GM23338 (cell line): ENCODE measurements at places on chromosomes 5 and 9. TPM values are rescaled to one million over a fixed set of nuclear protein-coding genes. Genes with fewer than 3 reads are reported as not detected.

The IFNE gene
- total RNA-seq: 0.21 and 0.35 TPM in 2 replicates

The ACOT12 gene
- 1.4 TPM in 1 of 2 replicates, not detected in the other for total RNA-seq

The ZDHHC11 gene
- total RNA-seq: 21.8 and 29.1 TPM in 2 replicates

The SMC5 gene
- 25.5 and 29.0 TPM in 2 replicates for total RNA-seq

The NADK2 gene
- 11.8 and 16.0 TPM in 2 replicates for total RNA-seq

DNA sequence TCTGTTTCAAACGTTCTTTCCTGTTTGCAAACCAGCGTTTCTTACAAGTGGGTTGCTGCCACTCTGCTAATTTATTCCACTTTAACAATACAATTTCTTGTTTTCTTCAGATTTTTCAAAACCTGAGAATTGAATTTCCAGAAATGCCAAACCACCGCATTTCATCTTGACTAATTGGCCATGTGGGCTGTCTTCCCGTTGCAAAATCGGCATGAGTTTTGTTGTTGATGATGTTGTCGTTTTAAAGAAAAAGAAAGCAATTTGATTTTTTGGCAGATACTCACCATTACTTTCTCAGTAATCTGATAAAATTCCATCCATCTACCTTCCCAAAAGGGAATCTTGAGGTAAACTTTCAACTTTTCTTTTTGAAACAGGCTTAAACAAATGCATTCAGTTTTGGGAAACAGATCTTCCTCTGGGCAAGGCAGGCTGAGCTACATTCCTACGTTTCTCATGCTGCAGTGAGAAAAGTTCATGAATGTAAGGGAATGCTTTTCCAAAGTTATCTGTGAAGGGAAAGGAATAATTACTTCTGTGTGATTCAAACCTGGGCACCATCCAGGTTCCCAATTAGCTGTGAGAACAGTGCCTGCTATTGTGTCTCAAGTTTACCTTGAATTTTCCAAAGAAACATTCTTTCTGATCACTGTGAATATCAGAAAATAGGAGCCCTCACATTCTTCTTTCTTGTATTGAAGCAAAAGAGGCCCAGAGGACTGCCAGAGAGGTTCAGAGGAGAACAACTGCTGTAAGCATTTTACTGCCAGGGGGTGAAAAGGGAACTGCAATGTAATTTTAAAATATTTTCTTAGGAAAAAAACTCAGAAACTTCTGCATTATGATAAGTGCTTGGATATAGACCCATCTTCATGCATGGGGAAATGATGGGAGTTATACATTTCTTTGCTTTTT, 100.7 kb upstream of the TUT7 start:
- DNase-seq: no peak

DNA sequence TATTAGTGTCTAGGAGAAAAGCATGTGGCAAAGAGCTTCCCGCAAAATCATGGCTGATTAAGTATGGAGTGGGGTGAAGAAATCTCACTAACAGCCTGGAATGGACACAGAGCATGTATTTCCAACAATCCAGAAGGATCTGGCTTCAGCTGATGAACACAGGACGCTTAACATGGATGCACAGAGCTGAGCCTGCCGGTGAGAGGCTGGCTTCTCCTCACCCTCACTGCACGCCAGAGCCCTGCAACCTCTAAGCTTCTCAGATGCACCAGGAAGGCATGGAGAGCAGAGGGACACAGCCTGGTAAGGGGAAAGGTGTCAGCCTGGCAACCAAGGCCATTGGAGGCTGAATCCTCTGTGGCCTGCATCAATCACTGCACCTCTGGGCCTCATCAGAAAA, 298.5 kb downstream of the TRIM32 start:
- DNase-seq: no peak

GRCh38 chr5:129767927-129768380, 20.1 kb downstream of the MINAR2 start:
- peak; percentile 94 for DNase-seq

GRCh38 chr5:88792144-88792840, 90.7 kb downstream of the MEF2C start:
- DNase-seq: no peak

DNA sequence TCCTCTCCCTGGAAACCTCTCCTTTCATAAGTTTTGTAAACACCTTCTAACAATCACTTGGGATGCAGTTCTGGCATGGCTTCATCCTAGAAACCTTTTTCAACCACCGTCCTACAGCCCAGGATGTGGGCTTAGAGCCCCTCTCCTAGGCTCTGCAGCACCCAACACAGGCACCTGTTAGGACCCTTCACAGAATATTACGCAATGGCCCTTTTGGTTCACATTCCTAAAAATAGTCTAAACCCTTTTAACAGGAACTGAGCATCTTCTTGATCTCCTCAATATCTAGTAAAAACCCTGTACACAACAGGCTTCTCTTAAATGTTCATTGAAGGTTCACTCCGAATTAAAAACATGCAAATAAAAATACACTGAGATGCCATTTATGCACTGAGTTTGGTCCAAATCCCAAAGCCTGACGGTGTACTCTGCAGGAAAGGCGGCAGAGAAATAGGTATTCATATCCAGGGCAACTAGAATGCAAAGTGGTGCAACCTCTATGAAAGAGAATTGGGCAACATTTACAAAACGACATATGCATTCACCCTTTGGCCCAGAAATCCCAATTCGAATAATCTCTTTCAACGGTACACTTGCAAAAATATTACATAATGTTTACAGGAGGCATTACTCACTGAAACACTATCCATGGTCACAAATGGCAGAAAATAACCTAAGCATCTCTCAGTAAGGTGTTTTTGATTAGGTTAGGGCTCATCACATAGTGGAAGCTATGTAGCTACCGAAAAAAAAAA, 169.3 kb downstream of the SEMA5A start:
- no peak for DNase-seq

- DNase-seq: no peak
These were observed 28.4 kb downstream of the SPZ1 start for GRCh38 chr5:80348171-80348570.

DNA sequence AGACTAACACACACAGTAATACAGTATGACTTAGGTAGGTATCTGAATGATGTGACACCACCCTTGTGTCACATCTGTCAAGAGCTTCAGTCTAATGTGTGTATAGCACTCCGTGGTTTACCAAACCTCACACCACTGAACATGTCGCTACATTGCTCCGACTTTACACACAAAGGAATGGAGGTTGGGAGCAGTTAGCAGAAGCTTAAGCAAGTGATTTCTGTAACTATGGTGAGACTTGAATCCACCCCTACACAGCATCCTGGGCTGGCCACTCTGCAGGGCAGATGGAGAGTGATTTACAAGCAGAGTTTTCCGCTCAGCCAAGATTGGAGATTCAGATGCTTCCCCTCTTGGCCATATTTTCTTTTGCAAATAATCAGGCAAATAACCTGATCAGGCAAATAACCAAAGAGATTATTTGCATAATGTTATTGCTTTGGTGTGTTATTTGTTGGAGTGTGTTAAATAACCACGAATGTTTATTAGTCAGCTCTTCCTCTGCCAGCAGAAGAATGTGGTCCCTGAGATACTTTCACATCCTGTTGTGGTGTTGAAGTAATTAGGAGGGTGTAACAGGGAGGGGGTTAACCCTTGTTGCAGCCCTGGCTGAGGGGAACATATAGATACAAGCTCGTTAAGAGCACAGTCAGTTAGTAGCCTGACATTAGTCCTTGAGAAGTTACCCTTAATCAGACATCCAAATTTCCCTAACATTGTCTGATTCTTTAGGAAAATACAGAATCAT, 92.8 kb downstream of the SNX18 start:
- no peak for DNase-seq

GRCh38 chr9:124800306-124801259, 23.6 kb downstream of the OLFML2A start:
- DNase-seq: no peak

DNA sequence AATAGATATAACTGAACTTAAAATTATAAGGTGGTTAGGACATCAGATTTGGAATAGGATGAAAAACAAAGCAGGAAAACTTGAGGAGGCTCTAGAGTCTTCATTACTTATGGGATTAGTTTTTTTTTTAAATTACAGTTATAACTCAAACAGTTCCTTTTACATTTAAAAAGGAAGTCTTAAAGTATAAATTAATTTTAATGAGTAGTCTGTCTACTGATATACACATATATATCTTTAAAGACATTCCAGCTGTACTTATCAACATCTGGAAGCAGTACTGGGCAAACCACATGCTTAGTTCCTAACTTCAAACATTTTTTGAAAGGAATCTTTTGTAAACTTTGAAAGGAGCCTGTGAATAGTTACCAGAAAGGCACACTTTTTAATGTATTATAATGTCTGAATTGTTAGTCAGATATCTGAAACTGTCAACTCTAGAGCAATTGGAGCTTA, 6.0 kb downstream of the ACTBL2 start:
- DNase-seq: no peak

- DNase-seq: no peak
These were observed 207.0 kb downstream of the AOPEP start for GRCh38 chr9:94933511-94933828.

- no peak for DNase-seq
These were observed 714 bp downstream of the SEC24A start for GRCh38 chr5:134649163-134649835.

- peak; percentile 65 for DNase-seq
These were observed 6.0 kb downstream of the KIAA1191 start for GRCh38 chr5:176355400-176356178.

- peak; percentile 86 for DNase-seq
These were observed 134.6 kb upstream of the CPEB4 start for GRCh38 chr5:173753307-173754168.

- DNase-seq: peak; percentile 23
These were observed 224.6 kb downstream of the GABBR2 start for GRCh38 chr9:98484162-98484561.
